ENCODE measurements at places on chromosomes 7 and 10.

DNA sequence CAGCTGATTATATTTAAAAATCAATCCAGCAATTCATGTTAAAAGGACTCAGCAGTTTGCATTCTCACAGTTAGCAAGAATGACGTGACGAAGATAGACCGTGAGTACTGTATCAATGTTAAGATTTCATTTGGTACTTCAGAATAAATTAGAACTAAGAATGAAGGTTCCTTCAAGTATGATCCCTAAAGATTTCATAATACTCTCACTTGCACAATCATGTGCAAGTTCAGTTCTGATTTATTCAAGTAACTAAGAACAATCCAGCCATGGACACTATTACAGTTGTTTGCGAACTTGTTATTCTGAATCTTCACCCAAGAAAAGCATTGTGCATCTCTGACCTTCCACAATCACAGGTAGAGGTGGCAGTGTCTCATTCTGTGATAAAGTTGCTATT lies 7.7 kb downstream of the RHEB start:
- peak; percentile 56 for DNase-seq

GRCh38 chr7:33882040-33882837 lies 23.1 kb upstream of the BMPER start:
- DNase-seq, result no peak

- peak; percentile 9 for DNase-seq
These were observed 6.0 kb upstream of the PON1 start for GRCh38 chr7:95330204-95330960.

- DNase-seq, result no peak
These were observed 274.9 kb upstream of the PLXDC2 start for GRCh38 chr10:19541299-19541698.

GRCh38 chr7:147029953-147030352 lies 913.4 kb downstream of the CNTNAP2 start:
- DNase-seq, result no peak

GRCh38 chr10:62760401-62760800 lies 44.1 kb upstream of the ADO start:
- peak; percentile 89 for DNase-seq

- peak; percentile 2 for DNase-seq
These were observed 283.5 kb upstream of the ADARB2 start for GRCh38 chr10:2020836-2021235.

- DNase-seq, result no peak
These were observed 12.5 kb upstream of the LYZL1 start for GRCh38 chr10:29276251-29276850.

Measured in suppressor macrophage treated with lipopolysaccharide for 4 hours (primary cell).